ENCODE measurements at places on chromosomes 2 and 18. TPM values are rescaled to one million over a fixed set of nuclear protein-coding genes. Genes with fewer than 3 reads are reported as not detected.

The TNS1 gene
- 23.0 TPM for polyA plus RNA-seq

The DLGAP1 gene
- polyA plus RNA-seq, result 0.06 TPM

The NT5DC4 gene
- polyA plus RNA-seq, result not detected

GRCh38 chr18:45412577-45412976 is 202.7 kb upstream of the SLC14A2 start:
- DNase-seq, result no peak

GRCh38 chr18:80229766-80230745 is 17.3 kb downstream of the PARD6G start:
- no peak for DNase-seq

DNA sequence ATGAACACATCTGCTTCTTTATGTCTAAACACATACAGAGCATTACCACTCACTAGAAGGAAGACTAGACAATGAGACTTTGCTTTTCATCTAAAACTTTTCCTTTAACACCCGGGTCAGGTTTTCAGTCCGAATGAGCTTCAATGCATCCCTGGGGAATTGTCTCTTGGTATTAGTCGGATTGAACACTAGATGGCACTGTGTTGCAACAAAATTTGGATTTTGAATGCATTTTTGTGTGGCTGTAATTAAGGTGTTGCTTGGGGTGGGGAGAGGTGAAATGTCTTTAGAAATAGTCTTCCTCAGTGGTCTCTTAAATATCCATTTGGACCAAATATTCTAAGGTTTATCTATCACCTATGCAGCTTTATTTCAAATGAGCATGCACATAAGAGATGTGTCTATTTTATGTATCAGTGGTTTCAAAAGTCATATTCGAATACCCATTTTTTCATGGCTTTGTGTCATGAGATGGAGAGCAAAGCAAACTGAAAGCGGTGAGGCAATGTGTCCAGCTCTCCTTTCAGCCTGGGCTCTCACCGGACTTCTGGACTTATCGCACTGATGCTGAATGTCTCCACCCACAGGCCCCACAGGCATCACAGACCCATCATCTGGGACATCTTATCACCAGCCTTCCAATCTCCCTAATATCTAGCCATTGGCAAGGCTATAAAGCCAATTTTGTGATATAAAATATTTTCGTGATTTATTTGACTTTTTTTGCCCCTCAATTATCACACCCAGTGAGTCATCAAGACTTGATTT is 510.3 kb downstream of the RNF144A start:
- DNase-seq, result no peak

GRCh38 chr2:190207930-190208329 is 111.7 kb downstream of the HIBCH start:
- no peak for DNase-seq

DNA sequence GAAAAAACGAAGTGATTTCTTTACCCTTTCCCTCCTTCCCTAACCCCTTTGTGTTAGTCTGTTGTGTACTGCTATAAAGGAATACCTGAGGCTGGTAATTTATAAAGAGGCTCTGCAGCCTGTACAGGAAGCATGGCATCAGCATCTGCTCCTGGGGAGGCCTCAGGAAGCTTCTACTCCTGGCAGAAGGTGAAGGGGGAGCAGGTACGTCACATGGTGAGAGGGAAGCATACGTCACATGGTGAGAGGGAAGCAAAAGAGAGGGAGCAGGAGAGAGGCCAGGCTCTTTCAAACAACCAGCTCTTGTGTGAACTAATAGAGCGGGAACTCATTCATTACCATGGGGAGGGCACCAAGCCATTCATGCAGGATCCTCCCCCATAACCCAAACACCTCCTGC is 126.2 kb downstream of the CAPN13 start:
- DNase-seq, result no peak

DNA sequence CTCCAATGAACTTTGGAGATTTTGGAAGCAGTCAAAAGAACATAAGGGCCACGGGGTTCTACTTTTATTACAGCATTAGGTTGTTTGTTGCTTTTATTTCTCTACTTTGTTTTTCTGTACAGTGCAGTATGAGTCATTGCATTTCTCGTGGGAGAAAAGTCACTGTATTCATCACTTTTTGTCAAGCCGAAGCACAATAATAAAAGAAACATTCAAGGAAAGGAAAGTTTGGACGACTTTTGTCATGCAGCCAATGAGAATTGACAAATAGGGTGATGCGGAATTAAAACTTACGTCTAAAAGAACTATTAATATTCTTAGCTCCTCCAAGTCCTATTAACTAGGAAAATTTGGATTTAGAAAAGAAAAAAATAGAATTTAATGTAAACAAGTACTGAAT is 209.9 kb downstream of the TMEM182 start:
- no peak for DNase-seq
